ENCODE measurements at places on chromosomes 7 and 10. TPM values are rescaled to one million over a fixed set of nuclear protein-coding genes. Genes with fewer than 3 reads are reported as not detected.
A peak's percentile ranks its signal among the peaks of the same experiment; 100 is the strongest.

DNA sequence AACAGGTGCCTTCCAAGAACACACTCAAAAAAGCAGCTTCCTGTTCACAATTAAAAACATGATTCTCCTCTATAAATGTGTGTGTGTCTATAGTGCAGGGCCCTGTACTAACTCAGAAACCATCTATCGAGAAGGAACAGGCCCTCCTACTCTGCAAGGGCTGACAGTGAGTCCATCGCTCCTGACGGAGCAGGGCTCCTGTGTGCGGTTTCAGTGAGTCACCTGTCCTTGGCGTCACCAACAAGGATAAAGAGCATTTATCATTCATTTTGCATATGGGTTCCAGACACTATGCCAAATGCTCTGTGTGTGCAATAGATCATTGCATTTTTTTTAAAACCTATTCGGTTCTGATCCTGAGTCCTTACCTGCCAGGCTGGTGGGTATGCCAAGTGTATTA is 63.7 kb downstream of the TACC2 start:
- DNase-seq = no peak

- DNase-seq = no peak
Observed at GRCh38 chr10:108904163-108904838, 1019.0 kb downstream of the XPNPEP1 start.

- DNase-seq = no peak
Observed at GRCh38 chr10:124158592-124158991, 65.2 kb upstream of the CHST15 start.

- DNase-seq = no peak
Observed at GRCh38 chr7:134371536-134371935, 54.8 kb upstream of the SLC35B4 start.

The VGF gene
- total RNA-seq = 9.1 TPM

DNA sequence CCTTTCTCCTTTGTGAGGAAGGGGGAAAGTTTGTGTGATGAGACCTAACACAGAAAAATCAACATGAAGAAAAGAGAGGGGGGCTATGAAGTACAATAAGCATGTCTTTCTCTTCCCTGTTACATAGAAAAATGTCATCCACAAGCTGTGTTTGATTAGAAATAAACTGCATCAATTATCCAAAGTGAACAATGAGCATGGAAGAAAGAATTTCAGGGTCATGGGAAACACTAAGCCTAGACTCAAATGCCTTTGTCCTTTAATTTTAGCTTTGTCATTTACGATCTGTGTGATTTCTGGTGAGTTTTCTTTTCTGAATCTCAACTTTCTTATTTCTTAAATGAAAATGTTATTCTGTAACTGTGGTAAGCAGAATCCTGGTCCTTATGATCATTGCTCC is 121.0 kb downstream of the GNAI1 start:
- no peak for DNase-seq

DNA sequence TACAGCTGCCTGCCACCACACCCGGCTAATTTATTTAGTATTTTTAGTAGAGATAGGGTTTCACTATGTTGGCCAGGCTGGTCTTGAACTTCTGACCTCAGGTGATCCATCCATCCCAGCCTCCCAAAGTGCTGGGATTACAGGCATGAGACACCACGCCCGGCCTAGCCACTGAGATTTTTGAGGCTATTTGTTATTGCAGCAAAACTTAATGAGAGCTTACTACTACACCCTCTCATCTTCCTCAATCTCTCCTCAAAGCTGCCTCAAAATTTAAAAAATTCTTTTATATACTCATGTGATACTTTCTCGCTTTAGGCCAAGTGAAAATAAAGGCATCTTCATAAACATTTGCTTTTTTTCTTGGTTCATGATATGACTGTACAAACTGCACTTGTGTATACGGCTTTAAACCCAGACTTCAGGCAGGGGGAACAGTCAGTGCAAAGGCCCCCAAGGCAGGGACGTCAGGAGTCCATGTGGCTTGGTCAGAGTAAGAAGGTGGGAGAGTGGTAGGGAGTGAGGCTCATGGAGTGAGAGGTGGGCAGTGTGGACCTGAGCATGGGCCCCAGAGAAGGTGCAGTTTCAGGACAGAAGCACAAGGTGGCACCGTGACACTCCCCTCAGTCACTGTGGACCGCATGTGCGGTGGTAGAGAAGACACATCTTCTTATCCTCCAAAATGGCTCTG is 55.5 kb downstream of the SYPL1 start:
- peak; percentile 58 for DNase-seq

The GPR22 gene
- not detected for total RNA-seq

DNA sequence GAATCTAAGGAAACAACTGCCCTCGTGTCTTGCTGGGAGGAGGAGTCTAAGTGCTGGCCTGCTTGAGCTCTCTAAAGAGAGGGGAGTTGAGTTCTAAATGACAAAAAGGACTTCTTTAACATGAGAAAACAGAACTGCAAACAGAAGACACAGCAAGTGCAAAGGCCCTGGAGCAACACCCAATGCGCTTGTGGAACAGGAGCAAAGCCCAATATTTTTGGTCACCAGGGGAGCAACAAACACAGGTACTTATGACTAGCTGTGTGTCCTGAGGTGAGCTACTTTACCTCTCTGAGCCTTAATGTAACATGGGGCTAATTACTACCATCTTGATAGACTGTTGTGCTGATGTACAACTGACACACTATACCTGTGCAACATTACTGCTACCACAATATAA is 634.3 kb downstream of the PARD3 start:
- no peak for DNase-seq

The ITPRID1 gene
- total RNA-seq = not detected

- DNase-seq = no peak
Observed at GRCh38 chr10:24307696-24308485, 99.0 kb downstream of the KIAA1217 start.

DNA sequence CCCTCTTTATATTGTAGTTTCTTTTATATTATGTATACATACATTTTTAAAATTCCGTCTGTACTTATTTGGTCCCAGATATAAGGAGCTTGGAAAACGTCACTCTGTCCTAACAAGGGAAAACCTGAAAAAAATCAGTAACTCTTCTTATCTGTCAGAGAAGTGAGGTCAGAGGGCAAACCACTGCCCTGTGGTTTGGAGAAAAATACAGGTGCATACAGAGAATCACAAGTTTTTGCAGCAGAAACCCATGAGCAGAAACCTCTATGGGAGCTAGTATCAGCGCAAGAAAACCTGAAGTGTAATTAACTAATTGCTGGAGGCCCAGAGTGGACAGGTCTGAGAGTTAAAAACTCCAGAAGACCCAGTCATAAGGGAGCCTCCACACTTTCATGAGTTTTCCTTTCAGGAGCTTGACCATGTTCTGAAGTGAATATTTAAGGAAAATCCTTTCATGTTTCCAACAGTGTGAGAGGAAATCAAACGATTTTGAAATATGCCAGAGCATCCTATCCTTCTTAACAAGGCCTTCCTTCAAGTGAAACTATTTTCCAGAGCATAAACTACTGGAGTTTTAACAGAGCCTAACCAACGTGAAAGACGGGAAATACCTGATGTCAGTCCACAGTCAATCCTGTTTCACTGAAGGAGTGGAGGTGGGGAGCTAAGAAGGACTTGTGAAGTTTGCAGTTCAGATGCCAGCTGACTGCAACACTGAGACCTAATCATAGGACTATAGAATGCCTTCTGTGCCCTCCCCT is 290.8 kb upstream of the BMPER start:
- DNase-seq = no peak

- no peak for DNase-seq
Observed at GRCh38 chr10:44180321-44181168, 204.4 kb downstream of the CXCL12 start.

GRCh38 chr7:42843205-42843800 is 68.6 kb downstream of the C7orf25 start:
- peak; percentile 42 for DNase-seq

The ZCWPW1 gene
- total RNA-seq = 2.0 TPM

The FZD8 gene
- total RNA-seq = 3.5 TPM

DNA sequence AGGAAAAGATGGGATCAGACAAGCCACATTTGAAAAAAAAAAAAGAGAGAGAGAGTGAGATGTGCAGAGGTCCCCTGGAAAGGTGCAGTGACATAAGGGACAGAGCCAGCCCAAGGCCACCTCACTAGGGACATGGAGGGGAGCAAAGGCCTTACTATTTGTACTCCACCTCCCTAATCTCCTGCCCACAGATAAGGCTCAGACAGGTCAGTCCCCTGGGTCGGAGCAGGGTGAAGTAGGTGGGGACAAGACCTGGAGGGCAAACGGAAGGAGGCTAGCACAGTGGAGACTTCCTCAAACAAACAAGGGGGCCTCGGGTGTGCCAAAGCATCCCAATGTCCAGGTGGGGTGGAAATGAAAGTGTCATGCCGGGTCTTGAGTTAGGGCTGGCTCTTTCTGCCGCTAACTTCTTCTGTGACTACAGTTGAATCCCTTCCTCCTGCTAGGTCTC is 7.0 kb downstream of the PRF1 start:
- no peak for DNase-seq

The KCND2 gene
- total RNA-seq = 0.59 TPM

DNA sequence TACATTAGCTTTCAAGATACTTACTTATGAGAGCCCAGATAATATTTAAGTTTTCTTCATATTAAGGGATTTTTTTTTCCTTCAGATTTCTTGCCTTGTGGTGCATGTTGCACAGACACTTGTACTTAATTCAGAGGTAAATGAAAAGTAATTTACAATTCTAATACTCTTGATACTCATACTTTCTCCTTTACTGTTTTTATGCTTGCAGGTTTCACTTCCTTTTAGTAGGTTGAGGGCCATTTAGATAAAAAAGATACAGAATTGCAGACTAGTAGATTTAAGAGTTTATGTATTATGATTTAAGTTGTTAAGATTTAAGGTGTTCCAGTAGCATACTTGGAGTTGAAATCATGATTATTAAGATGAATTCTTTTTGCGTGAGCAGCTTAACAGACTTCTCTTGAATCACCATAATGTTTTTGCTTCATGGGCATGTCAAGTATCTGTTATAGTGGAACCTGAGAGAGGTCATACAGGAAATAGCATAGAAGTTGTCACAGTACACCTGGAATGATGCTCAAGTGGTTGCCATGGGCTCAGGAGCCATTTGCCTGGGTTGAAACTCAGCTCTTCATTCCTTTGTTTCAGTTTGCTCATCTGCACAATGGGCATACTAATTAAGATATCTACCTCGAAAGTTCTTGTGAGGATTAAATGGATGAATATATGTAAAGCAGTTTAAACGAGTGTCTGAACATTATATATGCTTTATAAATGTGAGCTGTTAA is 174.8 kb upstream of the PRPS1L1 start:
- DNase-seq = no peak

DNA sequence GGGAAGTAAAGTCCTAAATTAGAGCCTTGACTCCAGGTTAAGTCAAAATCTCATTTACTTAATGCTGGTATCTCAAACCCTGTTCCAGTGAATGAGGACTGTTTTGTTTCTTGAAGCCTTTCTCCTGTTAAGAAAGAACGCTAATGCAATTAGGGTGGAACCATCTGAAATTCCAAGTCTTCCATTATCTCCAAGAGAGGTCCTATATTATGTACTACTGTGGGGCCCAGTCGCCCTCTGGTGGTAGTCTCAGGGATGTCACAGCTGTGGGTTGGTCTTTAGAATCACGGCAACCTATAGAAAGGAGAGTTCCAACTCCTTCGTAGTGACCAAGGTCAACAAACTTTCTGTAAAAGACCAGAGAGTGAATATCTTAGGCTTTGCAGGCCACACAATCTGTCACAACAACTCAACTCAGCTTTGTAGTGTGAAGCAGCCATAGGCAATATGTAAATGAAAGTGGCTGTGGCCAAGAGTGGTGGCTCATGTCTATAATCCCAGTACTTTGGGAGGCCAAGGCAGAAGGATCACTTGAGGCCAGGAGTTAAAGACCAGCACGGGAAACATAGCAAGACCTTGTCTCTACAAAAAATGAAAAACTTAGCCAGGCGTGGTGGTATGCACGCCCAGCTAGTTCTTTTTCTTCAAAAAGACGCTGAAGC is 9.3 kb downstream of the RPP38 start:
- peak; percentile 75 for DNase-seq

The MMD2 gene
- not detected for total RNA-seq

- no peak for DNase-seq
Observed at GRCh38 chr10:75079436-75080083, 31.9 kb upstream of the SAMD8 start.

All from neural crest cell (in vitro differentiated cells).